ENCODE measurements at places on chromosomes 12 and 14.

DNA sequence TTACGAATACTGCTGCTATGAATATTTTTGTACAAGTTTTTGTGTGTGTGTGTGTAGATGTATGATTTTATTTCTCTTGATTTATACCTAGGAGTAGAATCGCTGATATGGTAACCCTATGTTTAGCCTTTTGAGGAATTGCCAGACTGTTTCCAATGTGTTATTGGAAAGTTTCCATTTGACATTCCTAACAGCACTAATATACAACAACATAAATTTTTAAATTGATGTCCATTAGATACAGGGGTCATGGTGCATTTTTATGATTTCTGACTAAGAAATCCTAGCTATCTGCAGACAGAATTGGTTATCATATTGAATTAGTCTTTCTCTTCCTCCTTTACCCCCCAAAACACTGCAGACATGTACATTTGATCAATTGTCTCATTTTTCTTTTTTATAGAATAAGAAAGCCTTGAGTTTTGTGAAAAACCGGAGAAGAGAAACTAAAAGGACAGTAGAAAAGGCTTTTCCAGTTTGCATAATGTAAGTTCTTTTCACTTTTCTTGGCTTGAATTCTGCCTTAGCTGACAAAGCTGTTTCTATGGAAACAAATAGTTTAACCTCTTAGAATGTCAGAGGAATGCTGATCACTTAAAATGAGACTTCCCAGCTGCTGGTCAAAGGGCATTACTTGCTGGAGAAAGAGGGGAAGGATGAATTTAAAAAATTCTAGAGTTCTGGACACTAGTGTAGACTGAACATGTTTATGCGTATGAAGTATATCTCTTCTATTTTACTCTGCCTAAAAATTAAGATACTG lies 28.2 kb downstream of the PALS1 start:
- no peak for DNase-seq

DNA sequence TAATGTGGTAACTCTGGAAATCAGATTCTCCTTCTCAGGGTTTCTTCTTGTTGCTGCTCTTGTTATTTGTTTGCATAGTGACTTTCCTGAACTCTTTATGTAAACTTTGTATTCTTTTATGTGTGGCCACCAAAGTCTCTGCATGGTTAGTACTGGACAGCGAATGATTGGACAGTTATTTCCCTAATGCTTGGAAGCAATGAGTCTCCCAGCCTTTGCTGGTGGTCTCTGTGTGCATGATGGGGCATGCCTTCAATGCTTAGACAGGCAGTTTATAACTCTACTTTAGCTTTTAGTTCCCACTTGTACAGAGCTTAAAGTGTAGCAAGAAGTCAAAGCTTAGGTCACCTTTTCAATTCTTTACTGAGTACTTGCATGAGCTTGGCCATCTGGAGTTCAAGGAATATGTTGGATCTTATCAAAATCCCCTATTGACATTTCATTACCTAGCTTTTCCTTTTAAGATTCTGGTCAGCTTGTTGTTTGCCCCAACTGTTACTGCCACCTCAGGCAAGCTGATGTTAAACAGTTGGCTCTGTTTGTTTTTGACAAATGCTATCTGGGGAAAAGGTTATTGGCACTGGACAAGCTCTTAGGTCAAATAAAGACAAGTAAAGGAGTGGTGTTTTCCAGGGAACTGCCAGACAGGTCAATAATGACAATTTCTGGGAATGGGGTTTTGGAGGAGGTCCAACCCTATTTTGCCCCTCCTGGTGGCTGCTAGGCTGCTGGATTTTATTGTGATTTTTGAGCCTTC lies 12.3 kb downstream of the CCDC91 start:
- DNase-seq, result no peak

- DNase-seq, result no peak
Measured at GRCh38 chr14:30431552-30431951, 127.4 kb upstream of the G2E3 start.

DNA sequence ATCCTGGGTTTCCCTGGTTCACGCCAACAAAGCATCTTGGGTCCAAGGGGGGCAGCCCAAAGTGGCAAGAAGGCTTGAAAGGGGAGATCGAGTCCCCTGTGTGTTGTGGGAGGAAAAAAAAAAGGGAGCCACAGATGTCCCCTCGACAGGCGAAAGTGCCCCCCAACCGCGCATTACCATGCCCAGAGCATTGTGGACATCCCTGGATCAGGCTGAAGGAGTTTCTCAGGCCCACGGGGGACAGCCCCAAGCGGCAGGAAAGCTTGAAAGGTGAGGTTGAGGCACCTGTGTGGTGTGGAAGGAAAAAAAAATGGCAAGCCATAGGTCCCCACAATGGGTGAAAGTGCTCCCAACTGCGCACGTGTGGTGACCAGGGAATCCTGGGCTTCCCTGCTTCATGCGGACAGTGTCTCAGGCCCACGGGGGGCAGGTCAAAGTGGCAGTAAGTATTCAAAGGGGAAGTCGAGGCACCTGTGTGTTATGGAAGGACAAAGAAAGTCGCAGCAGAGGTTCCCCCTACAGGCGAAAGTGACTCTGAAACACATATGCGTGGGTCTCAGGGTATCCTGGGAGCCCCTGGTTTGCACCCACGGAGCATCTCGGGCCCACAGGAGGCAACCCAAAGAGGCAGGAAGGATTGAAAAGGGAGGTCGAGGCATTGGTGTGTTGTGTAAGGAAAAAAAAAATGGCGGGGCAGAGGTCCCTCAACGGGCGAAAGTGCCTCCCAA lies 580.1 kb downstream of the ALG10 start:
- no peak for DNase-seq

GRCh38 chr12:113284751-113285150 lies 50.2 kb downstream of the SLC8B1 start:
- no peak for DNase-seq

- no peak for DNase-seq
Measured at GRCh38 chr14:51614707-51615106, 37.0 kb upstream of the FRMD6 start.

DNA sequence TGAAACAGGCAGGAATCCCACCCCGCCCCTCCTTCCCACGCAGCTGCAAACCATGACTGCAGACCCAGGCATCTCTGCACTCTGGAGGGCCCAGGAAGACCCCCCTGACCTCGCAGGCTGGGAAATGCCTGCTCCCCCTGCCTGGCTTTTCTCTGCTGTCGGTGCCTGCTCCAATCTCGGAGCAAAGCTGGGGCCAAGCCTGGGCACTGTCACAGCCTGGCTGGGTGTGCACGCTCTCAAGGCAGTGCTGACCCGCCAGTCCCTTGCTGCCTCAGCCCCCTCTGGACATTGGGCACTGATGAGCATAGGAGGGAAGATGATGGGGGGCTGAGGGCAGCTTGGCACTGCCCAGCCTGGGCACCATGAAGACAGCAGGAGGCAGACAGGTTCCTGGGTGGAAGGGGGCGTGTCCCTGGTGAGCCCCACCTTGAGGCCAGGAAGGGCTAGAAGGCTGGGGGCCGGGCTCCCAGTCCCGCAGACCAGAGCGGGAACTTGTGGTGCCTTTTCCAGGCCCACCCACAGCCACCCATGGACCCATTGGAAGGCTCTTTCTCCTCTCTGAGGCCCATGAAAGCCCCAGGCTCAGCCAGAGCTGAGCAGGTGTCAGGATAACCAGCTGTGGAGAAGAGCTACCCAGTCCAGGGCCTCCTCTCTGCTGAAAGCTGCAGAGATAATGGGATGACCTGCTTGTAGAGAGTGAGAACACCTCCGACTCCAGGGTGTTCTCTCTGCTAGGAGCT lies 10.7 kb upstream of the ZNF605 start:
- no peak for DNase-seq

DNA sequence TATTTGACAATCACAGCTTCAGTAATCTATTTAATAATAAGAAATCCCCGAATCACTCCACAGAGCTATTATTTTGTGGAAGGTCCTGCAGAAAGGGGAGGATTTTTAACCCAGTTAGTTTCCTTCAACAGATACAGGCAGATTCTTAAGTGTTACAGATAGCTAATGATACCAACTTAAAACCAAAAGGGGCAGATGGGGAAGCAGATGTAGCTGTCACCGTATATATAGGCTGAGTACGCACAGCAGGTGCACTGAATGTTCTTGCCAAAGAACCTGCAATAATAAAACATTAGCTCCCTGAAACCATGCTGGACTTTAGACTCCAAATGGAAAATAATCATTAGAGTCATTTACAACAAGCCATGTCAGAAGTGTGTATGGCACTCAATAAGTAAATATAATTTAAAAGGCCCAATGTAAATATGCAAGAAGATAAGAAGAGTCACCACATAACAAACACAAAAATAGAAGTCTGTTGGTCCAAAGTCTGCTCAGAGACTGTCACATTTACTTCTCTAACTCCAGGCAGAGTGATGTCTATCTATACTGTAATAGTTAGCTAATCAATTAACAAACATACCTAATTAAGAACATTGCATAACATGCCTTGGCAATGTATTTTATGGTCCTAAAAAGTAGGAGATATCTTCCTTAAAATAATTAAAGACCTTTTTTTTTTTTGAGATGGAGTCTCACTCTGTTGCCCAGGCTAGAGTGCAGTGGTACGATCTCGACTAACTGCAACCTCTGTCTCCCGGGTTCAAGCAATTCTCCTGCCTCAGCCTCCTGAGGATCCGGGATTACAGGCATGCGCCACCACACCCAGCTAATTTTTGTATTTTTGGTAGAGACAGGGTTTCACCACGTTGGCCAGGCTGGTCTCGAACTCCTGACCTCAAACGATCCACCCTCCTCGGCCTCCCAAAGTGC lies 78.8 kb downstream of the SEC23A start:
- DNase-seq, result no peak

DNA sequence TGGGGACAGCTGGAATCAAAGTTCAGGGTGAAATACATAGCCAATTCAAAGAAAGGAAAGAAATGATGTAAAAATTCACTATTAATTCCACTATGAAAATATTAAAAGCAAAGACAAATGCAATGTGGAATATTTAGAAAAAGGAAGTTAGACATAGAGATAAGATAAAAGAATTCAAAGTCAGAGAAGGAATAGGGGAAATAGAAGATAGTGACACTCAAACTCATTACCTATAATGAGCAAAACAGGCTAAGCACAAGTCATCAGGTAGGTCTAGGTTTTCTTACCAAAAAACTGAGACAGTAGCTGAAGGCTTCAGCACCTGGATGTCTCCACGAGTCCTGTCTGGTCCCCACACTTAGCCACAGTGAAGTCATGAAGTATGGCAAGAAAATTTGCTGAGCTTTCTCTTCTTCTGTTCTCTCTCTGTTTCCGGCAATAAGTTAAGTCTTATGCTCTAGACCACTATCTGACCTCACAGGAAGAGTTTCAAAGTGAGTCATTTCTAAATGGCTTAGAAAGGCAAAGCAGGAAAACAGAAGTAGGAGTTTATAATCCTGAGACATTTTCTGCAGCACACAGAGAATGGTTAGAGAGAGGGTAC lies at the start of gene C3AR1:
TSS of gene C3AR1 (minus strand) at position 369 of the 604 bp plus-strand sequence. CDS start 6,174 bp downstream, outside the sequence.
- DNase-seq, result no peak

DNA sequence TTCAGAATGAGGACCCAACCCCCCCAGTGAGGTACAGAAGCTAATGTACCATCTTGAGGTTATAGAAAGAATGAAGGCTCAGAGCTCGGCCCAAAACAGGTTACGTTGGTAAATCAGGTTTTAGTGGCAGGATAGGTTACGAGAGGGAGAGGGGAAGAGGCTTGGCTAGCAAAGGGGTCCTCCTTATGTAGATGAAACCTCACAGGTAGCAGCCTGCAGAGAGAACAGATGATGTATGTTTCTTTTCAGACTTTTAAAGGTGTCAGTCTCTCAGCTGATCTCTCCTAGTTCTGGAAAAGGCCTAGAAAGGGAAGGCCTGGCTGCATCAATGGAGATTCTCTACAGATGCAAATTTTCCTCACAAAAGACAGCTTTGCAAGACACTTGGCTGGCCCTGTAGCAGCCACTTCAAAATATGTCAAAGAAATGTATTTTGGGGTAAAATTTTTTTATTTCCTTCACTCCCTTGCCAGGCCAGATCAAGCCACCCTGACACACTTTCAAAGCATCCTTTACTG lies 71.7 kb upstream of the CPSF6 start:
- DNase-seq, result no peak

DNA sequence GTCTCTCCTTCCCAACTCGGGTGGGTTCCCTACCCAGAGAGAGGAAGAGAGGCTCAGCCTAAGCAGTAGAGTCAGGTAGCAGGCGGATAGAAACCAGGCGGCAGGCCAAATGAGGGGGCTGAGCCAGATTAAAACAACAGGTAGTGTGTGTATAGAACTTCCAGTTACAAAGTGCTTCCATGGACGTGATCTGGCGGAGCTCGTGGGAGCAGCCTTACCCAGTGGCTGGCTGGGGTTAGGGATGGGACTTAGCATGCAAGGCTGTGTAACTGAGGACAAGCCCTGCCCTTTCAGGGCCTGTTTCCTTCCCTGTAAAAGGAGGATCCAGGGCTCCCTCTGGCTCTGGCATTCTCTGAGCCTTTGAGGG lies 8.3 kb downstream of the KRT80 start:
- no peak for DNase-seq

DNA sequence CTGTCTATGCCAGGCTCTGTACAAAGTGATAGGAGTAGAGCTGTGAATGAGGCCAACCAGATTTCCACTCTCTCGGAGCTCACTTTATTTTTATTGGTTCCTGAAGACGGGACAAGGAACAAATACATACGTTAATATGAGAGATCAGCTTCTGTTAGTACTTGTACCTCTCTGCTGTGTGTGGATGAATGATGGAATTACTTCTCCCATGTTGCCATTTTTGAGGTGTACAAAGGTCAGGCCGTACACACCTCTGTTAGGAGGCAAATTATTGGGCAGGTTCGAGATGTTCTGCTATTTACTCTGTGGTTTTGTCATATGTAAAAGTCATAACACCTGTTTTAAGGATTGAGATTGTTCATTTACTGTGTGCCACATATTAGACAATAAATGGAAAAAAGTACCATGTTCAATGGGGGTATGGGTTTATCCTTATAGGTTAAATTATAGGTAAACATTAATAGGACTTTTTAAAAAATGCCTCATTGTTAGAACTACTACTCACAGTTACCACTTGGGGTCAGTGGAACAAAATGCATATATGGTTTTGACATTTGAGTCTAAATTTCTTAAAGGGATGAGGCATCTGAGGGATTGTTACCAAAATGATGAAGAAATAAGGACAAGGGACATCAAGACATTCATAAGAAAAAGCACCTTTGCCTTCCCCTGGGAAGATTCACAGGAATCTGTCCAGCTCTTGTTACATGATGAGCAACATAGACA lies 26.9 kb downstream of the WBP11 start:
- no peak for DNase-seq

DNA sequence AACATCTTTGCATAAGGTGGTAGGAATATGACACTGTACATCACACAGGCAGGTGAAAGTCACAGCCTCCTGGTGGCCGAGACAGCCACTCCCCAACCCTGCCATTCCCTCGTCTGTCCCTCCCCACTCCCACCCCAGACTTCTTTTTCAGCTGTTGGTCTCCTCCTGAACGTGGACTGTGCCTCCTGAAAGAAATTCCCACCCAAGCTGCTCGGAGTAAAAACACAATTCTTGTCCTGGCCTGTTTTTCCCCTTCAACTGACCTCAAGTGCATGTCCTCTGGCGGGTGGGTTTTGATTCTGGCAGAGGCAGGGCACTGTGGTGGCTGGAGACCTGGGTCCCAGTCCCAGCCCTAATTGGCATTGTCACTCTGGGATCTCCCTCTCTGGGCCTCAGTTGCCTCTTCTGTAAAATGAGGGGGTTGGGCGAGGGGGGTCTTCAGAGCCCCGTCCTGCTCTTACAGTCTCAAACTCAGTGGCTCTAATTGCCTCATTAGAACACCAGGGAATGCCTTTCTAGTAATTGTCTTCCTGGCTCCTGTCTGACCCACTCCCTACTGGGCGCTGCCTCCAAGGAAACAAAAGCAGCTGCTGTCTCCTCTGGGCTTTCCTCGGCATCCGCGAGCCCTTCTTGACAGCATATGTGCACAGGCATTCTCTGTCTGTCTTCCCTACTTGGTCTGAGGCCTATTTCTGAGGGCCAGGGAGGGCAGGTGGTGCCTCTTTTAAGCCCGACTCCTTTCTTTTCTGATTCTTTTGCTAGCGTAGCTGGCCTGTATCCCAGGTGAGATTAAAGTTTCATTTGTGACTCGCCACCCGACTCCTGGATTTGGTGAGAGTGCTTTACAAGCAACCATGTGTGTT lies 186.6 kb upstream of the RMST start:
- no peak for DNase-seq
